ENCODE measurements at places on chromosomes 6 and 20.

DNA sequence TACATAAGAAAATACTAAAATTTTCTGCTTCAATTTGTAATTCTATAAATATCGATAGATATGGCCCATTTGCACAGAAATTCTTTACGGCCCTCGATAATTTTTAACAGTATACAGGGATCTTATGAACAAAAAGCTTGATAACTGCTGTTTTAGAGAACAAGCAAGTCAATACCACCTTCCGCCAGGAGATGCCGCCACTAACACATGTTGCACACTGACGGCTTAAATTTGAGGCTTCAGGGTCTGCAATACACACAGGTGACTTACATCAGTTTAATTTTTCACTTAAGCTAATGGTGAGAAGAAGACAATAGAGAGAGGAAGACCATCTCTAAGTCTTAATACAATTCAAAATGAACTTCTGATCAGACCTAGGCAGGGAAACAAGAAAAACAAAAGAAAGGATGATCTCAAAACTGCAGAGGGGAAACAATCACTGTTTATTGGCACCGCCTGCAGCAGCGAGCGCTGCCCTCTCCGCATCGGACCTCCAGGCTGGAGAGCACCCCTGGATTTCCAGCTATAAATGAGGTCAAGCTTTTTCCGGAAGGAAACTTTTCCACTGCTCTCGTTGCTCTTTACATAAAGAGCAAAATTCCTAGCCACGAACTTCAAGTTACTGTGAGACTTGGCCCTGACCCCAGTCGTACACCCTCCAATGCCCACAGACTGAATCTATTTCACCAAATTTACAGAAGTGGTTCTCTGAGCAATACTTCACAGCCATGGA, 53.9 kb downstream of the OTOR start:
- no peak for DNase-seq

GRCh38 chr6:51585264-51585663, 502.1 kb downstream of the PKHD1 start:
- DNase-seq = no peak

DNA sequence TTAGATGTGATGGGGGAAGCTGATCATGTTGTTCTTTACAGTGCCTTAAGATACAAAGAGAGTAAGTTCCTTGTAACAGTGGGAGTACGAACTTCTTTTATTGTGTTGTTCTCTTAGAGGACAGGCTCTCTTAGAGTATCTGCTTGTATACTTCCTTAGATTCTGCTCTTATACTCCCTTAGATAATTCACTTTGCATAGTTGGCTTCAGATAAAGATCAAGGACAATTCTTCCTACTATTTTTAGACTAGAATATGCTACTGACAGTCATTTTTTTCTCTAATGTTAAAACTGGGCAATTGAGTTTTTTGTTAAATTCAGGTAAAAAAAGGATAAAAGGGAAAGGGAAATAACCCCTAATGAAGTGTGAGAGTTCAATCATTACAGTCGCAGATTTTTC, 138.7 kb downstream of the MYB start:
- DNase-seq = no peak

- DNase-seq = no peak
Observed at GRCh38 chr6:18380158-18380836, 6.9 kb upstream of the RNF144B start.
